ENCODE measurements at places on chromosomes 11 and 22. TPM values are rescaled to one million over a fixed set of nuclear protein-coding genes. Genes with fewer than 3 reads are reported as not detected.

DNA sequence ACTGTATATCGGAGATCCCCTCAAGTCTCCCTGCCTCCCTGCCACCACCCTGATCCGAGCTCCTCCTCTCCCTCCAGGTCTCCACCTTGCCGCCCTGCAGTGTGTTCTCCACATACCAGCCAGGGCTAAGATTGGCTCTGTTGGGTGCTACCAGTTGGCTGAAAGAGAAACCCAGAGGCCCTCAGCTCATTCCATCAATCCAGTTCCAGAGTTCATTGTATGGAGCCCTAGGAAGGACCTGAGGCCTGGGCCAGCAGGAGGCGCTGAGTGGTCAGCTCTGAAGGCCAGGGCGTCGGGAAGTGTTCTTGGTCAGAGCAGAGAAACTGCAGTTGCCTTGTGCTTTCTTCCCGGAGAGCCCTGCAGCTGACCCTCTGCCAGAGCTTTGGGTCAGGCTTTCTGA lies 2.2 kb upstream of the TOP3B start:
- H3K27me3 ChIP-seq = no peaks in the 10 kb centered on the region
- no peak overlapping the region for H3K4me3 ChIP-seq
- no peak overlapping the region for H3K27ac ChIP-seq
- H3K4me1 ChIP-seq = peaks cover 10% of the 10 kb centered on the region

DNA sequence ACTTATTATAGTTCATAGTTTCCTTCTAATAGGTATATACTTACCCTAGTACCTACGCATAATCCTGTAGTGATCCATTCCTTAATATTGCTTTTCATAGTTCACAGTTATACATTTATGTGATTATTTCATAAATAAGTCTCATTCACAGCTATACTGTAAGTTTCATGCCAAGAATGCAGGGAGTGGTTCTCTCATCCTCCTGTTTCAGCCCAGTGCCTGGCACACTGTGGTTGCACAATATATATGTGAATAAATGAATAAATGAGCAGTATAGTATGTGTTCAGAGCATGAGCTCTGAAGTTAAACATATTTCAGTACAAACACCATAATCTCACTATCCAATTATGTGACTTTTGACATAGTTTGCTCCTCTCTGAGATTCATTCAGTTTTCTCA lies 115.8 kb downstream of the MAML2 start:
- H3K27ac ChIP-seq = no peak overlapping the region
- DNase-seq = no peak
- H3K27me3 ChIP-seq = no peaks in the 10 kb centered on the region
- H3K4me1 ChIP-seq = peaks cover 31% of the 10 kb centered on the region
- H3K4me3 ChIP-seq = no peak overlapping the region
- no peaks in the 10 kb centered on the region for H3K36me3 ChIP-seq

- H3K27me3 ChIP-seq = no peaks in the 10 kb centered on the region
- no peak overlapping the region for H3K4me3 ChIP-seq
- no peak for DNase-seq
- no peaks in the 10 kb centered on the region for H3K36me3 ChIP-seq
These were observed 6.2 kb downstream of the ST14 start for GRCh38 chr11:130165601-130166456.

- no peaks in the 10 kb centered on the region for H3K4me1 ChIP-seq
- no peak overlapping the region for H3K27ac ChIP-seq
- no peak overlapping the region for H3K4me3 ChIP-seq
- DNase-seq = no peak
- no peaks in the 10 kb centered on the region for H3K36me3 ChIP-seq
These were observed 779.1 kb downstream of the BRD1 start for GRCh38 chr22:49048591-49048990.

GRCh38 chr11:126354631-126355323 lies 709 bp upstream of the ST3GAL4 start:
- no peaks in the 10 kb centered on the region for H3K27me3 ChIP-seq
- H3K4me1 ChIP-seq = peaks cover 81% of the 10 kb centered on the region
- peak overlapping the region; percentile 74 for H3K4me3 ChIP-seq
- DNase-seq = peak; percentile 53

- no peaks in the 10 kb centered on the region for H3K27me3 ChIP-seq
- no peak overlapping the region for H3K4me3 ChIP-seq
- DNase-seq = no peak
- H3K4me1 ChIP-seq = peaks cover 15% of the 10 kb centered on the region
- no peak overlapping the region for H3K27ac ChIP-seq
These were observed 87.5 kb downstream of the YAP1 start for GRCh38 chr11:102197670-102198139.

DNA sequence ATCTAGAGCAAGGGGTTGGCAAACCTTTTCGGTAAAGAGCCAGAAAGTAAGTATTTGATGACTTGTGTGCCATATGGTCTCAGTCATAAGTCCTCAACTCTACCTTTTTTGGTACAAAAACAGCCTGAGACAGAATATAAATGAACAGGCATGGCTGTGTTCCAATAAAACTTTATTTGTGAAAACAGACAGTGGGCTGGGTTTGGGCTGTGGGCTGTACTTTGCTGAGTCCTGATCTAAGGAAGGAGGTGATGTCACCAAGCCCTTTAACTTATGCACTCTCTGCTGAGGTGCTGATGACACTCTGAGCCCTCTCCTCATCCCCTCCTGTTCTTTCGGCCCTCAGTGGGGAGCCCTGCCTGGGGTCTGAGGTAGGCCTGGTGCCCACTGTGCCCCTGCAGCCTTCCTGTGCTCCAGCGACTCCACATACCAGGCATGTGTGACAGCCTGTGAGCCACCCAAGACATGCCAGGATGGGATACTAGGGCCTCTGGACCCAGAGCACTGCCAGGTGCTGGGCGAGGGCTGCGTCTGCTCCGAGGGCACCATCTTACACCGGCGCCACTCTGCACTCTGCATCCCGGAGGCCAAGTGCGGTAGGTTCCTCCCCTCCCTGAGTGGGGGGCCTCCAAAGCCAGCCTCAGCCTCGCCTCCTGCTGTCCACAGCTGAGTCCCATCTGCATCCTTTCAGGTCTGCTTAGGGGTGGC lies 85.9 kb upstream of the MYOD1 start:
- no peaks in the 10 kb centered on the region for H3K36me3 ChIP-seq
- H3K27me3 ChIP-seq = no peaks in the 10 kb centered on the region
- H3K4me3 ChIP-seq = no peak overlapping the region

DNA sequence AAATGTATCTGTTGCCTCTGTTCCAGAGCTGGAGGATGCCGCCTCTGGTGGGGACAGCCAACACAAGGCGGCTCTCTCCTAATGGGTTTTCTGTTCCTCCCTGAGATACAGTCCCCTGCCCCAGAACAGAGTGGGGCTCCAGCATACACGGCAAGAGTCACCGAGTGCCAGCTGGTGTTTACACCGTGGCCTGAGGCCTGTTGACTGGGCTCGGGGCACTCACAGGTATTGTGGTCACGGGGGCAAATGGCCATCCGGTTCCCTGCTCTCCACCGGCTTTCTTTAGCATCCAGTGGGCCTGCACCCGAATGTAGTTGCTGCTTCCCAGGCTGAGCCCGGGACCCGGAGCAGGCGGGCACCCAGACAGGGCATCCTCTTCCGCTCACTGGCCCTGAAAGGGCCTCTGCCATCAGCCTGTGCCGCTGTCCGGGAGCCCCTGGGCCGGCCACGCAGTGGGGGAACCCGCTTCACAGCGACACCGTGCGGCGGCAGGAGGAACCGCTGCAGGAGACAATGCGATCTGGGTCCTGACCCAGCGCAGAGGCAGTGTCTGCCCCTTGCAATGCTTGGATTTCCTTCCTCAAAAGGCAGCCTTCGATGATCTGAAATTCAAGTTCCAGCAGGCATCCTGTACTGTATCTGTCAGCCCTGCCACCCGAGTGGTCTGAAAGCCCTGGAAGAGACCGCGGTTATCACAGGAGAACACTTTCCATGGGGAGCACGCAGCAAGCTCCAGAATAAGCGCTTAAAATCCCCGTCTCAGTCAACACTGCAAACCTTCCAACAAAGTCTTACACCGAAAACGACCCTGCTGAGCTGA lies 859 bp upstream of the KRTAP5-5 start:
- H3K36me3 ChIP-seq = no peaks in the 10 kb centered on the region
- DNase-seq = peak; percentile 60
- peaks cover 41% of the 10 kb centered on the region for H3K27me3 ChIP-seq
- H3K4me1 ChIP-seq = no peaks in the 10 kb centered on the region
- no peak overlapping the region for H3K4me3 ChIP-seq
- no peak overlapping the region for H3K27ac ChIP-seq

GRCh38 chr11:15725246-15725645 lies 610.5 kb downstream of the INSC start:
- H3K27ac ChIP-seq = no peak overlapping the region
- H3K36me3 ChIP-seq = no peaks in the 10 kb centered on the region
- no peak overlapping the region for H3K4me3 ChIP-seq
- no peaks in the 10 kb centered on the region for H3K27me3 ChIP-seq
- no peaks in the 10 kb centered on the region for H3K4me1 ChIP-seq
- no peak for DNase-seq

GRCh38 chr22:31613286-31613903 lies 48.6 kb downstream of the PISD start:
- H3K36me3 ChIP-seq = peaks cover 16% of the 10 kb centered on the region
- H3K4me3 ChIP-seq = no peak overlapping the region
- peaks cover 11% of the 10 kb centered on the region for H3K4me1 ChIP-seq
- no peaks in the 10 kb centered on the region for H3K27me3 ChIP-seq
- H3K27ac ChIP-seq = no peak overlapping the region
- DNase-seq = peak; percentile 52

GRCh38 chr11:15829312-15829711 lies 527.0 kb downstream of the SOX6 start:
- H3K27me3 ChIP-seq = no peaks in the 10 kb centered on the region
- DNase-seq = no peak
- H3K4me3 ChIP-seq = no peak overlapping the region
- no peaks in the 10 kb centered on the region for H3K4me1 ChIP-seq

- H3K4me3 ChIP-seq = no peak overlapping the region
- no peak overlapping the region for H3K27ac ChIP-seq
- H3K36me3 ChIP-seq = no peaks in the 10 kb centered on the region
- H3K4me1 ChIP-seq = no peaks in the 10 kb centered on the region
- no peak for DNase-seq
These were observed 178.1 kb downstream of the ST3GAL4 start for GRCh38 chr11:126533560-126533959.

- peaks cover 9% of the 10 kb centered on the region for H3K36me3 ChIP-seq
- H3K4me1 ChIP-seq = no peaks in the 10 kb centered on the region
- H3K27ac ChIP-seq = no peak overlapping the region
- DNase-seq = no peak
These were observed 8.0 kb downstream of the PPARA start for GRCh38 chr22:46158283-46158682.

GRCh38 chr11:61747192-61747966 lies 5.1 kb upstream of the MYRF start:
- H3K36me3 ChIP-seq = no peaks in the 10 kb centered on the region
- peak; percentile 86 for DNase-seq
- H3K27me3 ChIP-seq = peaks cover 5% of the 10 kb centered on the region
- peaks cover 5% of the 10 kb centered on the region for H3K4me1 ChIP-seq

The TUBGCP6 gene
- 67.0 TPM for total RNA-seq

The APOA4 gene
- not detected for total RNA-seq

The DGCR2 gene
- total RNA-seq = 36.8 TPM

The EHD1 gene
- 73.1 TPM for total RNA-seq

The RHBDD3 gene
- 16.1 TPM for total RNA-seq
